ENCODE measurements at places on chromosomes 2 and 18. TPM values are rescaled to one million over a fixed set of nuclear protein-coding genes. Genes with fewer than 3 reads are reported as not detected.

DNA sequence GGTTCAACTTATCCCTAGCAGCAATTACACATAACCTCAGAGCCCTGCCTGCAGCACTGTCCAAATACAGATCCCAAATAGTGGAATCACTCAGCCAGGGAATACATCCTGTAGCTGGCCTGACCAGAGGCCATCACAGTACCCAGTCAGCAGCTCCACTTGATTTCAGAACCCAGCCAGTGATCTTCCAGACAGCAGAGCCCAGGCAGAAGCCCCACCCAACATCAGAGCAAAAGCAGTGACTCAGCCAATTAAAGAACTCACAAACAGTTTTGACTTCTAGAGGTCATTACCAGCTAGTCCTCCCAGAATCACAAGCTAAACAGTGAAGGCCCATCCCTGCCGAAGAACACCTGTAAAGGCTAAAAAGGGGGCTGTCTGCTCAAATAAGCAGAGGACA, 118.0 kb upstream of the SRD5A2 start:
- H3K27me3 ChIP-seq: no peaks in the 10 kb centered on the region
- H3K36me3 ChIP-seq: no peaks in the 10 kb centered on the region
- no peak overlapping the region for H3K4me3 ChIP-seq
- no peak for DNase-seq
- no peaks in the 10 kb centered on the region for H3K4me1 ChIP-seq
- no peak overlapping the region for H3K27ac ChIP-seq

GRCh38 chr2:168049609-168050008, 197.8 kb downstream of the STK39 start:
- H3K36me3 ChIP-seq: peaks cover 1% of the 10 kb centered on the region
- no peaks in the 10 kb centered on the region for H3K27me3 ChIP-seq
- DNase-seq: no peak
- no peak overlapping the region for H3K27ac ChIP-seq
- no peaks in the 10 kb centered on the region for H3K4me1 ChIP-seq

DNA sequence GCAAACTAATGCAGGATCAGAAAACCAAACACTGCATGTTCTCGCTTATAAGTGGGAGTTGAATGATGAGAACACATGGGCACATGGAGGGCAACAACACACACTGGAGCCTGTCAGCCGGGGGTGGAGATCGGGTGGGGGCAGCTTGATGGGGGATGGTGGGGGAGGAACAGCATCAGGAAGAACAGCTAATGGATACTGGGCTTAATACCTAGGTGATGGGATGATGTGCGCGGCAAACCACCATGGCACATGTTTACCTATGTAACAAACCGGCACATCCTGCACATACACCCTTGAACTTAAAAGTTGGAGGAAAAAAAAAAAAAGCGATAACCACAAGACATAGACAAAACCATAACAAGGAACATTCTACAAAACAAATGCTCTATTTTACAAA, 10.4 kb downstream of the CHMP3 start:
- H3K27me3 ChIP-seq: no peaks in the 10 kb centered on the region
- no peak overlapping the region for H3K27ac ChIP-seq
- no peak overlapping the region for H3K4me3 ChIP-seq
- H3K4me1 ChIP-seq: no peaks in the 10 kb centered on the region
- H3K36me3 ChIP-seq: no peaks in the 10 kb centered on the region
- DNase-seq: no peak

DNA sequence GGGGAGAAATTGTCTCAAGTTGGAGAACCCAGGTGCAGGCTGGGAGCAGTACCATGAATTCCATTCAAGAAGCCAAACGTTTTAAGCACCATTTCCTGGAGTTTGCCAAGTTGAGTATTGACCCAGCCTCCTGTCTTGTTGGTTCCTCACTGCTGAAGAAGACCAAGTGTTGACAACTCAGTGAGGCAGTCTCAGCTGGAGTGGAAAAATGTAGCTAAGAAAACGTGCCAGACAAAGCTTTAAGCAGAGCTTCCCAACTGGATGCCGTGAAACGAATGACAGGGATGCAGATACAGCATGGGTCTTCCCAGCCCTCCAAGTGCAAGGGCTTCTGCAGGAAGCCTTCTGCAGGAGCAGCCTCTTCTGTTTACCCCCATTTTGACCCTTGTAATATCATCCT, 778 bp upstream of the INPP1 start:
- no peaks in the 10 kb centered on the region for H3K27me3 ChIP-seq
- H3K36me3 ChIP-seq: no peaks in the 10 kb centered on the region
- no peak for DNase-seq
- no peak overlapping the region for H3K27ac ChIP-seq
- no peaks in the 10 kb centered on the region for H3K4me1 ChIP-seq

DNA sequence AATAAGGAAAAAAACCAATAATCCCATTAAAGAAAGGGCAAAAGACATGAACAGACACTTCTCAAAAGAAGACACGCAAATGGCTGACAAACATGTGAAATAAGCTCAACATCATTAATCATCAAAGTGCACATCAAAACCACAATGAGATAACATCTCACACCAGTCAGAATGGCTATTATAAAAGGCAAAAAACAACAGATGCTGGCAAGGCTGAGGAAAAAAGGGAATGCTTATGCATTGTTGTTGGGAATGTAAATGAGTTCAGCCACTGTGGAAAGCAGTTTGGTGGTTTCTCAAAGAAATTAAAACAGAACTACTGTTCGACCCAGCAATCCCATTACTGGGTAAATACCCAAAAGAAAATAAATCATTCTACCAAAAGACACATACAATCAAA, 285.6 kb downstream of the NR4A2 start:
- no peak overlapping the region for H3K4me3 ChIP-seq
- no peaks in the 10 kb centered on the region for H3K36me3 ChIP-seq
- no peaks in the 10 kb centered on the region for H3K4me1 ChIP-seq
- DNase-seq: no peak
- no peak overlapping the region for H3K27ac ChIP-seq
- no peaks in the 10 kb centered on the region for H3K27me3 ChIP-seq

- no peak overlapping the region for H3K27ac ChIP-seq
- no peak overlapping the region for H3K4me3 ChIP-seq
- H3K4me1 ChIP-seq: no peaks in the 10 kb centered on the region
- no peaks in the 10 kb centered on the region for H3K27me3 ChIP-seq
- no peaks in the 10 kb centered on the region for H3K36me3 ChIP-seq
Measured at GRCh38 chr2:65586516-65586915, 154.1 kb upstream of the SPRED2 start.

DNA sequence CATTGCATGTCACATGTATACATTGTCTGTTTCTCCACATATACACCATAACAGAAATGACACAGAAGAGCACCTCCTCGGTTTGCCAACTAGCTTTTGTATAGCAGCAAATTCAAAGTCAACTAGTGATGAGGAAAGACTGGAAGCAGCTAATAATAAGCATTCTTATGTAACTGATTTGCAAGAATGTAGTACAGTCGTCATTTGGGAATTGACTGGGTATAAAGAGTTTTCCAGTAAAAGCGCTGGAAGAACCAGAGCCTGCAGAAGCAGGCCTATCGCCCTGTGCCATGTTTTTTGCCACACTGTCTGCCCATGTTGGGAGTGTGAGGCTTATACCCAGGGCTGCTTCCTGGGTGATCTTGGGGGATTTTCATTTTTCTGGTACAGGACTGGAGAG, 310.6 kb downstream of the GBX2 start:
- H3K4me1 ChIP-seq: no peaks in the 10 kb centered on the region
- no peaks in the 10 kb centered on the region for H3K36me3 ChIP-seq
- no peak overlapping the region for H3K27ac ChIP-seq
- no peaks in the 10 kb centered on the region for H3K27me3 ChIP-seq
- H3K4me3 ChIP-seq: no peak overlapping the region
- DNase-seq: no peak

DNA sequence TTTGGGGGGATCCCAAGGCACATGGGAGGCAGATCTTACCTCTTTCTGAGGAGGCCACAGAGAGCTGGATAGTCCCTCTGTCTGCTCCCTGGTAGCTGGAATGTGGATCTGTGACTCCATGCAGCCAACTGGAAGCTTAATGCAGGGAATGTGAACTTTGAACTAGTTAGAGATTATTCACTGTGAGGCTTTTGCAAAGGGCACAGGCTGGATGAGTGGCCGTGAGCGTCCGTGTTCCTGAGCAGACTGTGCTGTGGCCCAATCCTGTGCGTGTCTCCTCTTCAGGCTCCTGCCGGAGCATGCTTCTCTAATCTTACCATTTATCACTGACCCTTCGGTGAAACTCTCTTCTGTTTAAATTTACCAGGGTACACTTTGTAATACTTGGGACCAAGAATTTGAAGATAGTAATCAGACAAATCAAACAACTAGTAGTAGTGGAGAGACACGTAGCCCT, 187.6 kb downstream of the PTPRM start:
- H3K36me3 ChIP-seq: no peaks in the 10 kb centered on the region
- no peak overlapping the region for H3K27ac ChIP-seq
- H3K4me3 ChIP-seq: no peak overlapping the region

Gene UGT1A1
- not detected for total RNA-seq

- no peak overlapping the region for H3K4me3 ChIP-seq
- no peak overlapping the region for H3K27ac ChIP-seq
- no peak for DNase-seq
- no peaks in the 10 kb centered on the region for H3K36me3 ChIP-seq
- H3K27me3 ChIP-seq: no peaks in the 10 kb centered on the region
Measured at GRCh38 chr2:172702451-172702850, 33.2 kb upstream of the RAPGEF4 start.

DNA sequence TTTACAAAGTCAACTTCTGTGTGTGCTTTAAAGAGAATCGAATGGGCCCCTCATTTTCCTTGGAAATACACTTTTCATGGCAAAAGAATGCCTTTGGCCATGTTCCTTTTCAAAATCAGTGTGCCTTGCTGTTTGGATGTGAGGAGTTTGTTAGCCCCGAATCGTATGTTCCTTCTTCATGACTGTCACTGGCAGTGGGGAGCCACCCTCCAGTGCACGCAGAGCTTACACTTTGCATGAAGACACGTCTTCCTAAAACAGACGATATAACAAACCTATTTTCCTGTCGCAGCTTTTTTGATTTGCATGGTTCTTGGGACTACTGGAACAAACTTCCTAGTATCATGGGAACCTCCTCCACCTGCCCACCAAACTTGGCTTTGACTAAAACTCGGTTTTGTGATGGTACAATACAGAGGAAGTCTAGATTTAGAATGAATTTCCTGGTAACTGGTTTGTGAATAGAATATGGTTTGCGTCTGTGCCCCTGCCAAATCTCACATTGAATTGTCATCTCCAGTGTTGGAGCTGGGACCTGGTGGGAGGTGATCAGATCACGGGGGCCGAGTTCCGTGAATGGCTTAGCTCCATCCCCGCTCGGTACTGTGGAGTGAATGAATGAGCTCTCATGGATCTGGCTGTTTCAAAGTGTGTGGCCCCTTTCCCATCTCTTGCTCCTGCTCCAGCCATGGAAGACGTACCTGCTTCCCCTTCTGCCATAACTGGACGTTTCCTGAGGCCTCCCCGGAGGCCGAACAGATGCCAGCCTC, 194.9 kb downstream of the TWIST2 start:
- no peak overlapping the region for H3K27ac ChIP-seq
- no peaks in the 10 kb centered on the region for H3K27me3 ChIP-seq
- H3K4me3 ChIP-seq: no peak overlapping the region
- DNase-seq: no peak

DNA sequence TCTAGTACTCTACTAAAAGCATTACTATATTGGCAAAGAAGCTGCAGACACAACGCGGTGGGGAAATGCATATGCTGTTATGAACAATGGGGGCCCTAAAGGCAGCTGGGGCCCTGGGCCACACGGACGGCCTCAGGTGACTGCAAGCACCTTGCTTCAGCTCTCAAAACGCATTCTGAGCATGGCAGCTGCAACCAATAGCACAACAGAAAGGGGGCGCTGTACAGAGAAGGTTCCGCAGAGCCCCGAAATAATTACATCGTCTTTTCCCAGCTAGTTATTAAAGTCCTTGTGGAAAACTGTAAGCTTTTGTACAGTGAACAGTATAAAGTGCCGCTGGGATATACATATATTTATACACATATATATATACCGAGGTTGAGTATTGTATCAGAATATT, 45.3 kb upstream of the PXDN start:
- H3K36me3 ChIP-seq: no peaks in the 10 kb centered on the region
- no peaks in the 10 kb centered on the region for H3K27me3 ChIP-seq
- H3K4me3 ChIP-seq: no peak overlapping the region
- H3K27ac ChIP-seq: no peak overlapping the region
- DNase-seq: no peak
- peaks cover 5% of the 10 kb centered on the region for H3K4me1 ChIP-seq

Gene FANCL
- total RNA-seq: 19.7 TPM

Gene EFHD1
- total RNA-seq: not detected

- no peak overlapping the region for H3K27ac ChIP-seq
- no peaks in the 10 kb centered on the region for H3K4me1 ChIP-seq
- H3K36me3 ChIP-seq: no peaks in the 10 kb centered on the region
- no peak for DNase-seq
- no peaks in the 10 kb centered on the region for H3K27me3 ChIP-seq
Measured at GRCh38 chr2:200129721-200130462, 174.5 kb downstream of the MAIP1 start.

Measured in fibroblast of lung (primary cell).